Neural progenitor cell (in vitro differentiated cells): ENCODE measurements at places on chromosomes 11 and 22. TPM values are rescaled to one million over a fixed set of nuclear protein-coding genes. Genes with fewer than 3 reads are reported as not detected.

- DNase-seq, result no peak
Observed at GRCh38 chr22:36741968-36742367, 34.0 kb downstream of the IFT27 start.

The MEI1 gene
- total RNA-seq, result 0.25 TPM in 1 of 2 replicates, not detected in the other

- DNase-seq, result no peak
Observed at GRCh38 chr11:110492321-110492685, 62.6 kb downstream of the FDX1 start.

GRCh38 chr11:34208266-34209135 is 103.1 kb downstream of the NAT10 start:
- DNase-seq, result no peak

The DEFB131B gene
- not detected in 2 replicates for total RNA-seq

DNA sequence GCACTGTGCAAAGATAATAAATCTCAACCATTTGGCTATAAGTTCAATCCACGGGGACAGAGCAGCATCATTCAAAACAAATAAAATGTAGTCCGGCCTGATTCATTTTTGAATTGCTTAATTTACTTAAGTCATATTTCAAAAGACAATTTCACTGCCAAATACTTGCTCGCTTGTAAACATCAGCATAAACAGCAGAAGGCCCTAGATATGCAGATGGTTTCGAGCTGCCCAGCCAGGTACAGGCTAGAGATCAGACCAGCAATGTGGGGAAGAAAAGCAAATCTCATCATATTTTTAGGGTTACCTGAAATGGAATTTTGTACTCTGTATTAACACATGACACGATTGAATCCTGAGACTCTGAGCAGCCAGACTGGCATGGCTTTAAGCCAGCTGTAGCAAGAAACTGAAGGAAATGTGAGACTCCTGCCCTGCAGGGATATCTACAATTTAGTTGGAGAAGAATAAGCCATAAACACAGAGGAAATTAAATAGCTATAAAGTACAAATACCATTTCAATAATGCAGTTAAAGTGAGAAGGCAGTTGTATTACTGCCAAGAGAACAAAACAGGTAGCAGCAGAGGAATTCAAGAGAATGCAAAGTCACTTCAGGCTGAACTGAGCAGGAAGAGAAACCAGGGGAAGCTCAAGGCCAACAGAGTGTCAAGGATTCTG is 440.3 kb downstream of the ETS1 start:
- no peak for DNase-seq

- no peak for DNase-seq
Observed at GRCh38 chr11:20113149-20113438, 47.2 kb downstream of the DBX1 start.

The TMPRSS13 gene
- total RNA-seq, result 0.22 TPM in 1 of 2 replicates, not detected in the other

DNA sequence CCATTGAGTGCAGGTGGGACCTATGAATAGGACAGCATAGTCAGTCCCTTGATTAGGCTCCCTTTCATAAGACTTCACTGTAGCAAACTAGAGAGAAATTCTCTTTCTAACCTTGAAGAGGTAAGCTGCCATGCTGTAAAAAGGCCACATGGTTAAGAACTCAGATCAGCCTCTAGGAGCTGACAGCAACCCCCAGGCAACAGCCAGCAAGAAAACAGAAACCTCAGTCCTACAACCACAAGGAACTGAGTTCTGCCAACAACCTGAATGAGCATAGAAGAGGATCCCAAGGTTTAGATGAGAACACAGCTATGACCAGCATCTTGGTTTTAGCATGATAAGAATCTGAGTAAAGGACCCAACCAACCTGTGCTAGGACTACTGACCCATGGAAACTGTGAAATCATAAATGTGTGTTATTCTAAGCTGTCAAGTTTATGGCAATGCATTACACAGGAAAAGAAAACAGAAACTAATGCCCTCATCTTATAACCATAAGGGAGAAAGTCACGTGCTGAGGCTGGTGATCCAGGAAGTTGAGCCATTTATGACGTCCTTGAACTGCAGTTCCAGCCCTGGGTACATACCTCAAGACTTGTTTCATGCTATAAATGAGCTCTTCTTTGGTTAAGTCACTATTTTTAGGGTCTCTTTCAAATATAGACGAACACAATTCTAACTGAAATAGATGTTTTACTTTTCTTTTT is 43.3 kb downstream of the RAB38 start:
- no peak for DNase-seq

DNA sequence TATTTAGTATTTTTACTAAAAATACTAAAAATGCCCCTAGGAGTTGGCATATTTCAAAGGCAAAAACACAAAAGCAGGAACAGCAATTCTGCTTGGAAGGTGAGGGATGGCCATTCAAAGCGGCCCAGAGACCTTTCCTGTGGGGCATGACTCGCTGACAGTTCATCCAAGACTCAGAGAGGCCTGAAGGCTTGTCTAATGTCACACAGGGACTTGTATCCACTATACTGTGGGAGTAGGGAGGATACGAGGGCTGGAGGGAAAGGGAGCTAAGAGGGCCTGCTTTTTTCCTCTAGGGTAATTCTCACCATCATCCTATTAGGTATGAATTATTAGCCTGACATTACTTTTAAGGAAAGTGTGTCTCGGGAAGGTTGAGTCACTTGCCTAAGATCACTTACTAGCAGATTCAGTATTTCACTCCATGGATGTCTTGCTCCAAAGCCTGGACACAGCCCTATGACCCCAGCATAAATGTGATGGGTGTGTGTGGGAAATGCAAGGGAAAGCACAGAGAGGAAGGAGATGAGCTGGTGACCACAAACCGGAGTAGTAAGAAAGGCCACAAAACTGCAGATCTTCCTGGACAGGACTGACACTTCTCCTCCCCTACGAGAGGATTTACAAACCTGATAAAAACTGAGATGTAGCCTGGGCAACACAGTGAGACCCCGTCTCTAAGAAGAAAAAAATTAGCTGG is 16.7 kb upstream of the UCP3 start:
- DNase-seq, result no peak

DNA sequence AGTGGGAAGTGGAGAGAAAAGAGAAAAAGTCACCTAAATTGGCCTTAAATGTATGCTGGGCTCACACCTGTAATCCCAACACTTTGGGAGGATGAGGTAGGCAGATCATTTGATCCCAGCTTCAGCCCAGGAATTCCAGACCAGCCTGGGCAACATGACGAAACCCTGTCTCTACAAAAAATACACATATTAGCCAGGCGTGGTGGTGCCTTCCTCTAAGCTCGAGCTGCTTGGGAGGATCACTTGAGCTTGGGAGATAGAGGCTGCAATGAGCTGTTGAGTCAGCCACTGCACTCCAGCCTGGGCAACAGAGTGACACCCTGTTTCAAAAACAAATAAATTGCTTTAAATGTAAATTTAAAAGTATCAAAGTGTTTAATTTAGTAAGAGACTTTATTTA is 3.9 kb downstream of the CBL start:
- no peak for DNase-seq

The GUCY1A2 gene
- 0.54 and 0.56 TPM in 2 replicates for total RNA-seq

DNA sequence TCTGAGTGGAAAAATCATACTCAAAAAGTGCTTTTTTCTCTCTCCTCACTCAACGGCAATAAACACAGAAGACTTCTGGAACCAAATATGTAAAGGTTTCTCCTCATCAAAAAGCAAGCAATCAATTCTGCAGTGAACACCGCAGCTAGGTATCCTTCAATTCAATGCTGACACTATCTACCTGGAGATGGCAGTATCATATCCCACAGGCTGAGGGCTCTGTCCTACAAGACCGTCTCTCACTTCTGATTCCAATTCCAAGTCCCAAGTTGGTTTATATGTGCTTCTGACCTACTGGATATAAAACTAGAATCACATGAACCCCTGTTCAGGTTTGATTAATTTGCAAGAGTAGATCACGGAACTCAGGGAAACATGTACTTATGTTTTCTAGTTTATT is 59.7 kb upstream of the LUZP2 start:
- no peak for DNase-seq

DNA sequence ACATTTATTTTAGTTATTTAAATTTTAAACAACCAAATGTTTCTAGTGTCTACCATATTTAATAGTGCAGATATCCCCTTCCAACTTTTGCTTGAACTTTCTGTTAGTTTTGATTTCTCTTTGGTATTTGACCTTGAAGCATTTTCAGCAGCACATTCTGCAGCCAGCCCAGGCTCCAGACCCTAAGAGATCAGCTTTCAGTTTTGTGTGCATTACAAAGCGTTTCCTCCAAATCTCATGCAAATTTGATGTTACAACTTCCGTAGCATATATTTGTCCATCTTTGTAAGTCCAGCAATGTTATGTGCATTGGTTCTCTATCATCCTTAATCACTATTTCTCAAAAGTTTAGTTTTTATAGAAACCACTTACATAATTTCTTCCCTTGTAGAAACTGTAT is 14.6 kb upstream of the SERGEF start:
- DNase-seq, result no peak

GRCh38 chr22:50626314-50626849 is 1.6 kb downstream of the ARSA start:
- no peak for DNase-seq

DNA sequence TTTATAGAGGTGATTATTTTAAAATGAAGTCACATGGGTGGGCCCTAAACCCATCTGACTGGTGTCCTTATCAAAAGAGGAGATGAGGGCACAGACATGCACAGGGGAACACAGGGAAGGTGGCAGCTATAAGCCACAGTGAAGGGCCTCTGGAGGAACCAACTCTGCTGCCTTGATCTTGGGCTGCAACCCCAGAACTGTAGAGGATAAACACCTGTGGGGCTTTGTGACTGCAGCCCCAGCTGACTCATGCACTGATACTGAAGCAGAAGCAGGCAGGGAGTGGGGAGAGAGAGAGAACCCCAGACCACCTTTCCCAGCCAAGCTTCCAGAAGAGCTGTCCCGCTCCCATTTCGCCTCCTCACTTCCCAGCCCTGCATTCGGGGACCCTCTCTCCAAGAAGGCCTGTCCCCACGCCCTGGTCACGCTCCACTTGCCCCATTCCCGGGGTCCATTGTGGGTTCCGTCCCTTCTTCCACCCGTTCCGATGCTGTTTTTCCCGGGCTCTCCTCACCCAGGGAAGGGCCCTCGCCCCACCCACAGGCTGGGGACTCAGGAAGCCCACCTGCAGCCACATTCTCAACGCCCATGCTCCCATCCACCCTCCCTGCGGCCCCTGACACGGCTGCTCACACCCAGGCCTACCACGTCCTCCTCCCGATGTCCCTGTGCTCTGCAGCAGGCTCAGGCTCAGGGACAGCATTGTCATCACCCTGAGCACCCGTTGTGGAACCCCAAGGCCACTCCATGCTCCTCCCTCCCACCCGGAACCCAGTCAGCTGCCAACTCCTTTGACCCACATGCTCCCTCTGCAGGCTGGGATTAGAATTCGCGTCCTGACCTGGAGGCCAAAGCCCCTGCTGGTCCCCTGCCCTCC is 90.8 kb upstream of the SHANK2 start:
- DNase-seq, result peak; percentile 72

- no peak for DNase-seq
Observed at GRCh38 chr22:36463783-36464184, 17.7 kb downstream of the TXN2 start.

The OR8A1 gene
- not detected in 2 replicates for total RNA-seq

The SLCO2B1 gene
- 0.07 and 0.12 TPM in 2 replicates for total RNA-seq

- no peak for DNase-seq
Observed at GRCh38 chr11:126312961-126313360, 9.1 kb downstream of the DCPS start.

DNA sequence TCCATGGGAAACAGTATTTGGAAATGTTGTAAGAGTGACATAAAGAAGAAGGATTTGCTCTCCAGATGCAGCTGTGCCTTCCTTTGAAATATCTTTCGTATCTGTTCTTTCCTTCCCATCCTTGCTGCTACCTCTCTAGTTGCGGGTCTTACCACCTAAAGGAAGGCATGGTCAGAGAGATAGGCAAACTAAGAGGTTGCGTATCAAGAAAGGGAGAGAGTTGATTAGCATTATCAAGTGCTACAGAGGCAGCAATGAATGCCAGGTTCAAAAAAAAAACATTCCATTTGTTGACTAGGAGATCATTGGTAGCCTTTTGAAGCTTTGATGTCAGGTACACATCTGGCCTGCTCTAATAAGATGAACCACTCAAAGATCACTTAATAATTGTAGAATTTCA is 4.6 kb downstream of the GTPBP1 start:
- no peak for DNase-seq

The FDXACB1 gene
- total RNA-seq, result 4.0 and 6.0 TPM in 2 replicates

DNA sequence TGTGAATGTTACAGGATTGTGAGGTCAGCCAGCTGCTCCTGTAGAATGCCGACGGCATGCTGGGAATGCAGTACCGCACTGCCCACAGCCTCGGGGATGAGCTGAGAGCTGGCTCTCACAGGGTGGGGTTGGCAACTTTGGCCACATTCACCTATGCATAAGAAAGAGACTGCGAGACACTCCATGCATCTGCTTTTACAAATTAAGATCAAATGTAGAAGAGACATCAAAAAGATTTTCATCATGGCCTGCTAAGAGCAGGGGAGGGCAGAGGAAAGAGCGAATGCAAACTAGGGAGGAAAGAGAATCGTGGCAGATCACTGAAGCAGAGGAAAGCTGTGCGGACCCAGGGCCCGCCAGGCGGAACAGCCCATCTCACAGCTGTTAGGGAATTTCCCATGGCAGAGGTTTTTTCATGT is 49.8 kb upstream of the SPATA19 start:
- DNase-seq, result peak; percentile 58

DNA sequence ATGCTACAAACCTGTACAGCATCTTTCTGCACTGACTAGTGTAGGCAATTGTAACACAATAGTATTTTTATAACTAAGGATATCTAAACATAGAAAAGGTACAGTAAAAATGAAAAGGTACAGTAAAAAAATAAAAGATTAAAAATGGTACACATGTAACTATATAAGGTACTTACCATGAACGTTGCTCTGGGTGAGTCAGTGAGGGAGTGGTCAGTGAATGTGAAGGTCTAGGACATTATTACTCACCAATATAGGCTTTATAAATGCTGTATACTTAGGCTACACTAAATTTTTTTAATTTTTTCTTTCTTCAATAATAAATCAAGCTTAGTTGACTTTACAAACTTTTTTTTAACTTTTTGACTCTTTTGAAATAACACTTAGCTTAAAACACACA is 59.9 kb downstream of the EIF3M start:
- no peak for DNase-seq

The GAB2 gene
- 11.1 and 21.6 TPM in 2 replicates for total RNA-seq

GRCh38 chr11:114179234-114179941 is 116.8 kb upstream of the NNMT start:
- DNase-seq, result no peak

The DUSP8 gene
- total RNA-seq, result 0.09 and 0.28 TPM in 2 replicates

The FUT4 gene
- total RNA-seq, result 2.4 and 2.7 TPM in 2 replicates

- no peak for DNase-seq
Observed at GRCh38 chr11:24407733-24408132, 89.1 kb upstream of the LUZP2 start.

The TRIM49D1 gene
- not detected in 2 replicates for total RNA-seq

DNA sequence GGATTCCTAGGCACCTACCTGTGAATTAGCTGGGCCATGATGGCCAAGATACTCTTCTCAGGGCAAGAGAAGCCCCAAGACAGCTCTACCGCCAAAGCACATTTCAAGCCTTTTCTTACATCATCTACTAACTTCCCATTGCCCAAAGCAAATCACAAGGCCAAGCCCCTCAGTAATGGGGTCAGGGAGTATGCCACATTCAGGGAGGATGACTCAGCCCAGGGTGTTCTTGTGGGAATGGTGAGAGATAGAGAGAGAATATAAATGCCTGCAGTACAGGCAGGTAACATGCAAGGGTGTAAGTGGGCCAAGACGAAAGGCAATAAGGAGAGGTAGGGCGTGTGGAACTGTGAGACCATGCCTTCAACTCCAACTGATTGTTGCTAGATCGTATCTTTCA is 162.5 kb upstream of the ISX start:
- no peak for DNase-seq
